Immature natural killer cell (primary cell): ENCODE measurements at places on chromosomes 4 and X.

DNA sequence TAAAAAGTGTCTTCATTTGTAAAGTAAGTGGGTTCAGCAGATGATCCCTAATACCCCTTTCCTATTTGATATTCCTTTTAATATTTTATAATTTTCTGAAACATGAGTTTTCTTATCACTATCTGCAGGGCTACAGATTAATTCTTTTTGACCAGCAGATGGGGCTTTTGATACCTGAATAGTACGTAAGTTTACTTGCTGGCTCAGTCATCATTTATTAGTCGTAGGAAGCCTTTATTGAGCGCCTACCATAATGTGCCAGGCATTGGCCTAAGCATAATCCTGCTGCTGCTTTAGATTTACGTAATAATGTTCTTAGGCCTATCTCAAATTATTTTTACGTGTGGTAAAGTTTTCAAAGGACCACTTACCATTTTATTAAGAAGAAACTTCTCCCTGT, 33.1 kb downstream of the OSTC start:
- no peak for DNase-seq

DNA sequence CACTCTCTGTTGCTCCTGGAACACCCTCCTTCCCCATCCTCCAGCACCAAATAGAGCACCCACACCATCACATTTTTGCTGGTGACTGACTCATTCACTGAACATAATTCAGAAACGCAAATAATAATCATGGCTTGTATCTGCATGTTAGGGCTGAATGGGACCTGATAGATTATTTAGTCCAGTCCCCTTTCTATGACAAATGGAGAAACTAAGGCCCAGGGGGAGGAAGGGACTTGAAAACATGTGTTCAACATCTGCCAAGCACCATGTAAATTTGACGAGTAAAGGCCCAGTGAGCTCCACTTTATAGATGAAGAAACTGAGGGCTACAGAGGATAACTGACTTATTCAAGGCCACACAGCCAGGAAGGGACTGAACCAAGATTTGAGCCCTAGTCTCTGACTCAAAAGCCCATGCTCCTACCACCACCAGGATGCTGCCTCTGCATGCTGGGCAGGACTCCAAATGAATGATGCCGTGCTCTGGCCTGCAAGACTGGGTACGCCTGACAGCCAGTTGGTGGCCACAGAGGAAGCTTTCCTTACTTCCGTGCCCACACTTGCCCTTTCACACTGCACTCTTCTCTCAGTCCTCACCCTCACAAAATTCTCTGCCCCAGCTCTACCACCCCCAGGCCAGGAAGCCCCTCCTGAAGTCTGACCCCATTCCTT, 133.3 kb upstream of the PJA1 start:
- no peak for DNase-seq

DNA sequence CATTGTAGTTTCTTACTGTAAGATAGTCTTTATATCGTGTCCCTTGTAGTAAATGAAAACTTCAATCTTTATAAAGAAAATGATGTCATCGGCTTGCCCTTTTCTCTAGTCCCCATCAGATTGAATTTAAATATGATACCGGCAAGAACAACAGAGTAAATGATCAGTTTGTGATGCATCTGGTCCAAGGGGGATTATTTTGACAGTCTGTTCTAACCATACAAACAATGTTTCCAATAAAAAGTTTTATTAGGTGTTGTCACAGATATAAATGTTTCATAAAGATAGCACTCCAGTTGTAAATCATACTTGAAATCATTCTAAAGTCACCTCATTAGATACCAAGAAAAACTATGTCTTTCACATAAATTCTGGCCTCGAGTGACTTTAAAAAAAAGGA, 72.3 kb downstream of the SLC9A6 start:
- DNase-seq = no peak

DNA sequence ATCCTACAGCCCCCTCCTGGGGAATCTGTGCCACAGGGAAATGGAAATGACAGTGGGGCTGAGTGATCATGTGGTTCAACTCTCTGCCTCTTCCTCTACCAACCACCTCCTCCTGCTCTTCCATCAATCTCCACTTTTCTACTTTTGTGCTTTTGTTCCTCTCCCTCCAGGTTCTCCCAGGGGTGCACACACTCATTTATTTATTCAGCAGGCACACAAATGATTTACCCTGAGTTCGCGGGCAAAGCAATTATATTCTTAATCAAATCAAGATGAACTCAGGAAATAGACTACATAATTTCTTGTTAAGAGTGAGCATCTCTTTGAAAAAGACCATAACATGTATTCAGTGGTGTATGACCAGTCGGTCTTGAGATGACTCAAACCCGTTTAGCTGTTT, 69.2 kb downstream of the VCX3A start:
- no peak for DNase-seq

GRCh38 chr4:153434190-153434589, 32.0 kb upstream of the TMEM131L start:
- no peak for DNase-seq

GRCh38 chr4:21454201-21454600, 494.4 kb downstream of the KCNIP4 start:
- no peak for DNase-seq

- DNase-seq = peak; percentile 69
Measured at GRCh38 chrX:94743478-94743877, 1069.5 kb downstream of the FAM133A start.

- DNase-seq = no peak
Measured at GRCh38 chr4:156638334-156638733, 333.3 kb downstream of the PDGFC start.

DNA sequence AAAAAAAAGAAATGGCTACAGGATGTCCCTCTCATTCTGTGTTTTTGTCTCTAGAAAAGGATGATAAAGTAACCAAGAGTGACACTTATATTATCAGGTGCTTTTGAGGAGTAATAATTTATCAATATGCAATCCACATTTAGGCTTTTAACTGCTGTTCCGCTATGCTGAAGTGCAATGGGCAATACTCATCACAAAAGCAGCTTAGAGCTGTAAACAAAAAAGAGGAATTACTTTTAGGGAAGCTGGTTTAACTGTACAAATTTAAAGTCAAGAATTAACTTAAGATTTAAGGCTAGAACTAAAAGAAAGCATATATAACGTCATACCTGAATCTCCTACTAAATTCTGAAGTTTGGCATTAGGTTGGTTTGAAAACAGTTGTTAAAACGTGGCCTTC, 93.5 kb upstream of the DDX3X start:
- no peak for DNase-seq

- no peak for DNase-seq
Measured at GRCh38 chrX:133090236-133090809, 6.6 kb downstream of the USP26 start.

DNA sequence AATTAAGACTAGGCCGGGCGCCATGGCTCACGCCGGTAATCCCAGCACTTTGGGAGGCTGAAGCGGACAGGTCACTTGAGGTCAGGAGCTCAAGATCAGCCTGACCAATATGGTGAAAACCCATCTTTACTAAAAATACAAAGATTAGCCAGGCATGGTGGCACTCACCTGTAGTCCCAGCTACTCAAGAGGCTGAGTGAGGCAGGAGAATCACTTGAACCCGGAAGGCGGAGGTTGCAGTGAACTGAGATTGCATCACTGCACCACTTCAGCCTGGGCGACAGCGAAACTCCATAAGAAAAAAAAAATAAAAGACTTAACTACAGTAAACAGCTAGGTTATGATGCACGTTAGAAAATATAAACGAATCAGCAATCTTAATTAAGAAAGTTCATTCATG, 216.0 kb upstream of the TEX13C start:
- no peak for DNase-seq

GRCh38 chrX:48083212-48083611, 11.8 kb upstream of the ZNF630 start:
- DNase-seq = peak; percentile 6

GRCh38 chrX:120474085-120474484, 5.0 kb upstream of the LAMP2 start:
- no peak for DNase-seq

DNA sequence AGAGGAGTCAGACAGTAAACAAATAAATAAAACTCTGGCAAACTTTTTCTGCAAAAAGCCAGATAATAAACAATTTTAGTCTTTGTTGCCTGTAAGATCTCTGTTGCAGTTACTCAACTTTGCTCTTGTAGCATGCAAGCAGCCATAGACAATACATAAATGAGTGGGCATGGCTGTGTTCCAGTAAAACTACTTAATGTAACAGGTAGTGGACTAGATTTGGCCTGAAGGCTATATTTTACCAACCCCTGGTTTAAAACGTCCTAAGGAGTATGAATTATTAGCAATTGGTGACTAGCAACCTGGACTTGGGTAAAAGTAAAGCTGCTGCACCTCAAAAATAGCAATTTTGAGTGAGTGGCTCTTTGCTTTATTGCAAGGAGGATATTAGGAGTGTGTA, 30.9 kb downstream of the SLAIN2 start:
- no peak for DNase-seq

GRCh38 chrX:44935172-44935571, 62.2 kb downstream of the KDM6A start:
- DNase-seq = no peak

DNA sequence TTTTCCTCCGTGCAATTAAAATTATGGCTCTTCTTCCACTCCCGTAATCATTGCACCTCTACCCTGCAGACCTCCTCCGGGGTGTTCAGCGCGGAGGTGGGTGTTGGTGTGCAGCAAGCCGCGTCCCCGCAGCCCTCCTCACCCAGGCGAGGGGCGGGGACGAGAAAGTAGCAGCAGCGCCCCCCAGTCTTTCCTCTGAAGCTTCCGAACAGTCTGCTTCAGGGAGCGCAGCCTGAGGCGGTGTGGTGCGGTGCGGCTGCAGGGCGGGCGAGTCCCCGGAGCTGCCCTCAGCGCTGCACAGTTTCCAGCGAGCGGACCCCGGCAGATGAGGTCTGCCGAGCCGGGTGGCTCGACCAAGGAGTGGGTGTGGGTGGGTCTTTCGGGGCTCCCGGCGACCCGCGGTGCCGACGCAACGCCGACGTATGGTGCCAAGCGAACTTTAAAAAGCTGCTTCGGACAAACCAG, at the start of gene FRAS1:
Gene FRAS1, plus strand, starts transcription at position 189 of the 465 bp plus-strand sequence. CDS start 687 bp downstream, outside the sequence.
- DNase-seq = no peak

GRCh38 chr4:164210377-164210776, 543.6 kb upstream of the SMIM31 start:
- no peak for DNase-seq

GRCh38 chr4:188305690-188306089, 166.4 kb downstream of the TRIML1 start:
- no peak for DNase-seq

GRCh38 chrX:42495139-42495538, 282.8 kb downstream of the PPP1R2C start:
- DNase-seq = peak; percentile 10

DNA sequence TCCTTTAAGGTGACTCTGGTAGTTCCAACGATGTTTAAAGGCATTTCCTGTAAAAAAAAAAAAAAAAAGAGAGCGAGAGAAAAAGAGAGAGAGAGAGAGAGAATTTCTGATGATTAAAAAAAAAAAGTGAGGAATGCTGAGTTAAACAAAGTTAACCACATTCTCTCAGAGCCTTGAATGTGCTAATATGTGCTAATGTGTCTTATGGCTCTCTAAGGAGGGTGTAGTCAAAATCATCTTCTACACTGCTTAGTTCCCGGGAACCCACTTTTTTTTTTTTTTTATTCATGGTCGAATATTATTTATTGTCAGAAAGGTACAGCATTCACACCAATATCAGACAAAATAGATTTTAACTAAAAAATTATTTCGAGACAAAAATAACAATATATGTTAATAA, 111.7 kb downstream of the SNCA start:
- no peak for DNase-seq

- DNase-seq = peak; percentile 49
Measured at GRCh38 chrX:119516157-119516702, 48.0 kb downstream of the SLC25A5 start.

DNA sequence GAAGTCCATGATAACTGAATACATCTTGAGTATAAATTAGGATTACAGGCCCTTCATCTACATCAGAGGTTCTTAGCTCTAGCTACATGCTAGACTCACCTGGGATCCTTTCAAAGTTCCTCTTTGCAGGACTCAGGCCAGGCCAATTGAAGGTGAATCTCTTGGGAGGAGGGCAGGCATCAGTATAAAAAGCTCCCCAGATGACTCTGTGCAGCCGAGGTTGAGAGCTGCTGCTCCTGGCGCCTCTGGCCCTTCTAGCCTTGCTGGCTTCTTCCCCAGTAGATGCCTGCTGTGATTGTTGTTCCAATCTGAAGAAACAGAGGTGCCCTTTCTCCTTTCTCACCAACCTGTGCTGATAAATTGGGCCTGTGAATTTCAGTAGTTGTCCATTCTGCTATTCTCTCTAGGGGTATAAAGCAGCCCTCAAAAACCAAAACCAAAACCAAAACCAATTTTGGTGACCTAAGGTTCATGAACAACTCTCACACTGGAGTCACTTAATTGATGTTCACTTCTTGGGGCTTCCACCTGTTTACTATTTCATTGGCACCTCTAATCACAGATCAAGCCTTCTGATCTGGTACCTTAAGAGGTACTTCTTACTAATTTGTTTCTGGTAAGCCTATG, 78.7 kb downstream of the SUPT20HL2 start:
- DNase-seq = no peak

DNA sequence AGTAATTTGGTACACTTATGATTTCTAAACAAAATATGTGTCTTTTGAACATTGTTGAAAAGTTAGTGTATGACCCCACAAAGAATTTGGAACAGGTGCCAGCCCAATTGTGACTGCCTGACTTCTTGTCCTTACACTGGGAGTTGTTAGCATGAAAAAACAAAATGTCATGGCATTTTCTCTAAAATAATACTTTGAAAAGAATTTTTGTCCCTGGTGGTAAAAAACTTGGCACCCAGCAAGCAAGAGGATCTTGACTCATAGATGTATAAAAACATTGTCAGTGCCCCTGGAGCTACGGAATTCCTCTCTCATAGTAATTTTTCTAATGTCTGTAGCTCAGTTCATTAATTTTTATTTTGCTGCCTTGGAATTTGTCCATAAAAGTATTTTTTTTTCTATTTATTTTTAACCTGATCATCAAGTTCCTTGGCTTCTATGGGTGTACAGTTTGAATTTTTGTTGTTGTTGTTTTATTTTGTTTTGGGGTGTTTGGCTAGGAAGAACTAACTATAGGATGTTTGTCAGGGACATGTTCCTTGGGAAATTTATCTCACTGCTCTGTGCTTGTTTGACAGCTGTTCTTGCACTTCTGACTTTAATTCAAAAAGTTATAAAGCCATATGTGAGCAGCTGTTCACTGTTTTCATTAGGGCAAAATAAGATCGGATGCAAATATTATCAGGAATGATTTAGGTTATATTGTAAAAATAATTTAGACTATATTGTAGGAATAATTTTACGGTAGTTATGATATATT, 95.4 kb upstream of the NUDT6 start:
- DNase-seq = no peak

DNA sequence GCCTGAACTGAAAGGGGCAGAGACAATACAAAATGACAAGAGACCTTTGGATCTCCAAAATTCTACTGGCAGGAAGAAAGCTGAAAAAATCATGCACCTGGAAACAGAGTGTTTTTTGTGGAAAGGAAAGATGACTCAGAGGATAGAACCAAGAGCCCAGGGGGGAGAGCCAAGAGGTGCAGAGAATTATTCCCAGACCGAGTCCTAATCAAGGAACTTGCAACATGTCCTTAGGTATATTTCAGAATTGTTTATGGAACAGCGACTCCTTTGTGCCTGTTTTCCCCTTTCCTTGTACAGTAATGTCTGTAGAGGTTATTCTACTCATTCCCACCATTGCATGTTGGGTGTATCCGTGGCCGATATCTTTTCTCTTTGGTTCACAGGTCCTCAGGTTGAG, 71.7 kb downstream of the YIPF6 start:
- no peak for DNase-seq
